ENCODE measurements at places on chromosomes 16 and 17.

GRCh38 chr17:61617330-61617729 is 26.3 kb upstream of the NACA2 start:
- no peak for DNase-seq

- DNase-seq = no peak
Measured at GRCh38 chr17:79654960-79655382, 44.1 kb upstream of the RBFOX3 start.

GRCh38 chr16:66035096-66035495 is 331.4 kb upstream of the CDH5 start:
- DNase-seq = no peak

GRCh38 chr17:1423456-1424135 is 23.6 kb upstream of the YWHAE start:
- DNase-seq = no peak

GRCh38 chr16:4925791-4926190 is 11.2 kb downstream of the PPL start:
- DNase-seq = no peak

GRCh38 chr16:88317613-88317965 is 65.2 kb upstream of the ZNF469 start:
- no peak for DNase-seq

DNA sequence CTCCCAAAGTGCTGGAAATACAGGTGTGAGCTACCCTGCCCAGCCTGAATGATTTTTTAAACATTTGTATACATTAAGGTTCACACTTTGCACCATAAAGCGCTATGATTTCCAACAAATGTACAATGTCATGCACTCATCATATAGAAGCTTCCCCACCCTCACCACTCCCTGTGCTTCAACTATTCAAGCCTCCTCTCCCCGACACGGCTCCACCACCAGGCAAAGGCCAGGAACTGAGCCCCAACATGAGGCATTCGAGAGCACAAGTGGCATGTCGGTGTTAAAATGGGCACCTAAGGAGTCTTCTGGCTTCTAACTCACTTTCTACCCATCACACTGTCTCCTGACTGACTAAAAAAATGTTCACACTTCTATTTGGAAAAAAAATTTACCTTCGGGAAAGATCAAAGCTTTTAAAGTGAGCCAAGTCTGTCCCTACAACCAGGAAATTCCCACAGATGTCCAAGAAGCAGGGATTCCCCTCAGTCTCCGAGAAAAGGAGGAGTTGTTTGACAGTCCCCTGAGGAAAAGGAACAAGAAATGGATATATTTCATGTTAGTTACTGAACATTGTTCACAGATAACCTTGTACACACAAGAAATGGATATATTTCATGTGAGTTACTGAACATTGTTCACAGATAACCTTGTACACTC is 37.7 kb downstream of the TMEM204 start:
- DNase-seq = no peak

DNA sequence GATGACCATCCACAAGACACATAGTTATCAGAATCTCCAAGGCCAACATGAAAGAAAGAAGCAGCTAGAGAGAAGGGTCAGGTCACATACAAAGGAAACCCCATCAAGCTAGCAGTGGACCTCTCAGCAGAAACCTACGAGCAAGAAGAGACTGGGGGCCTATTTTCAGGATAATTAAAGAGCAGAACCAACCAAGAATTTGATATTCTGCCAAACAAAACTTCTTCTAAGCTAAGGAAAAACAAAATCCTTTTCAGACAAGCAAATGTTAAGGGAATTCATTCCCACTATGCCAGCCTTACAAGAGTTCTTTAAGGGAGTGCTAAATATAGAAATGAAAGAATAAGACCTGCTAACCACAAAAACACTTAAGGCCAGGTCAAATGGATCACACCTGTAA is 47.8 kb downstream of the ITFG1 start:
- DNase-seq = no peak

DNA sequence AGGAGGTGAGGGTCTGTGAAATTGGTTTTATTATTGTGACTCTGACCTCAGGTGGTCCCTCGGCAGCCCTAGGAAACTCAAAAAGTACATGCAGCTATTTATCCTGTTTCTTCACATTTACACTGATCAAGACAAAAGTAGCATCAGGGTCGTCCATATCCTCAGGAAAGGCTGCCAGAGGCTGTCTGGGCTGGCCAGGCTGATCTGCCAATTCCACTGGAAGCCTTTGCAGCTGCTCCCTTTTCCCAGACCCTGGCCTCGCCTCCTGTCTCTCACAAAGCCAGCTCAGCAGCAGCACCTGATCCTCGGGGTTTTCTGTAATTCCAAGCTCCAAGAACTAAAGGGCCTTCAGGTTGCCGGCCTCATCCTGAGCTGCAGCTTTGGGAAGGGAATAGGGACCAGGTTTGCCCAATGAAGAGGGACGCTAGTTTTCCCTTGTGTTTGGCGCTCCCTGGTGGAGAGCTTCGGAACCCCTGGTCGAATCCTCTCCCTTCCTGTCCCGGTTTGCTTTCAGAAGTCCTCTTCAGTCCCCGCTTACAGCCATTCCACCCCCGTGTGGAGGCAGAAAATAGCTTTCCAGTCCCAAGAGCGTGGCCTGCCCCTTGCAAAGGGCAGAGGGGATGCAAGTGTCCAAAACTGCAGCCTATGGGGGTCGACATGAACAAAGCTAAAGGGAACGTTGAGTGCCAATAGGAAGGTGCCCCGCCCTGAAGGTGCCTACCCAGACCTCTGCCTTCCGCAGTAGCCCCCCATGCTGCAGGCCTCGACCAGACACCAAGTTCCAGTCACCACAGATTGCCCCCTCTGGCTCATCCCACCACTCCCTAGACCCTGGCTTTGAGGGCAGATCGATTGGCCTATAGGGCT is 13.4 kb downstream of the MFSD6L start:
- no peak for DNase-seq

DNA sequence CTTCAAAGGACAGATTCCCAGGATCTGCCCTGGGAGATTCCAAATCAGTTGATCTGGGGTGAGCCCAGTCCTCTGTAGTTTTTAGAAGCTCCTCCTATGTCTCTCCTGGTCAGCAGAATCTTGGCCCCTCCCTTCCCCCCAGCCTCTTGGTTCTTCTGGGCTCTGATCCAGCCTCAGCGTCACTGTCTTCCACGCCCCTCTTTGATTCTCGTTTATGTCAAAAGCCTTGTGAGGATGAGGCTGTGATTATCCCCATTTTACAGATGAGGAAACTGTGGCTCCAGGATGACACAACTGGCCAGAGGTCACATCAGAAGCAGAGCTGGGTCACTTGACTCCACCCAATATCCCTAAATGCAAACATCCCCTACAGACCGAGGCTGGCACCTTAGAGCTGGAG is 840 bp upstream of the CDH5 start:
- no peak for DNase-seq

GRCh38 chr17:59751955-59752413 is 44.5 kb downstream of the VMP1 start:
- no peak for DNase-seq

DNA sequence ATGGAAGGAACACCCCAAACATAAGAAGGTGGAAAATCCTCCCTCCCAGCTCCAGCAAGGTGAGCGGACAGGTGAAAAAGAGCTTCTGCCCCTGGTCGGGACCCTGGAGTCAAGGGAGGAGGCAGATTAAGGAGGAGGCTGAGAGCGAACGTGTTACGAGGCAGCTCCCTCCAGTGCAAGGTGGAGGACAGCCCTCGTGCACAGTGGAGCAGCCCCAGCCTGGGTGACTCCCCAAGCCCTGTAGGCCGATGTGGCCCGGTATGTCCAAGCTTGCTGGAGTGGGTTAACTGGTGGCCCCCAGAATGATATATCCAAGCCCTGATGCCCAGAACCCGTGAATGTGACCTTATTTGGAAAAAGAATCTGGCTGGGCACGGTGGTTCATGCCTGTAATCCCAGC is 15.5 kb upstream of the CRISPLD2 start:
- DNase-seq = no peak

- no peak for DNase-seq
Measured at GRCh38 chr17:79834565-79835469, 4.4 kb downstream of the CBX4 start.

DNA sequence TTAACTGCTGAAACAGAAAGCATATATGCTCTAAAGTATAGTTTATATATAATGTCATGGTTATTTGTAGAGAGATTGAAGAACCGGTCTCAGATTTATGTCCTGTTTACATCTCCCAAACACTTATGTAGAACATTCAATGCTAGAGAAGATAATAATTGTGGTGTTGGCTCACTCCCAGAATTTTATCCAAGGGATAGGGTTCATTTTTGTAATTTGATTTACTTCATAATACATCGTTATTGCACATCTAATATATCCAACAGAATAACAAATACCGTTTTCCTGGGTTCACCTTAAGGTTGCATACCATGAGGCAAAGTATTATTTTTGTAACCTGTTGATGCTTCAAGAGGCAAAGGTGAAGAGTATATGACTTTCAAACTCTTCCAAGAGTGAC is 202.8 kb upstream of the TBX2 start:
- no peak for DNase-seq

- DNase-seq = no peak
Measured at GRCh38 chr16:89230255-89230654, 12.8 kb downstream of the ZNF778 start.

DNA sequence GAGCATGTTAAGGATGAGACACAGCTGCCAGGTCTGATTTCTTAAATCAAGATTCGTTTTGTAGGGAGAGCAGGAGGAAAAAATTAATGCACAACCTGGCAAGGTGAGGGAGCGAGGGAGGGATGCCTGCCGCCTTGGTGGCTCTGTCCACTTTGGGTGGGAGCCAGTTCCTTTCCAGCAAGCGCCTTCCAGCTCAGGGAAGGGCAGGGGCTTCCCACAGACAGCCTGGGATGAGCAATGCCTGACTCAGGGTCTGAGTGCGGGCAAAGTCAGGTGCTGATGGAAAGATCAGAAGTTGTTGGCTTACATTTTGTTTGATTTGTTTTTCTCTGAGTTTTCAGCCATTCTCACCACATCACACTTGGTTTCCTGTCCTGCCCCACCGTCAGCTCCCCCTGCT is 220.7 kb downstream of the ENGASE start:
- no peak for DNase-seq

- no peak for DNase-seq
Measured at GRCh38 chr16:79247386-79247785, 353.2 kb downstream of the MAF start.

DNA sequence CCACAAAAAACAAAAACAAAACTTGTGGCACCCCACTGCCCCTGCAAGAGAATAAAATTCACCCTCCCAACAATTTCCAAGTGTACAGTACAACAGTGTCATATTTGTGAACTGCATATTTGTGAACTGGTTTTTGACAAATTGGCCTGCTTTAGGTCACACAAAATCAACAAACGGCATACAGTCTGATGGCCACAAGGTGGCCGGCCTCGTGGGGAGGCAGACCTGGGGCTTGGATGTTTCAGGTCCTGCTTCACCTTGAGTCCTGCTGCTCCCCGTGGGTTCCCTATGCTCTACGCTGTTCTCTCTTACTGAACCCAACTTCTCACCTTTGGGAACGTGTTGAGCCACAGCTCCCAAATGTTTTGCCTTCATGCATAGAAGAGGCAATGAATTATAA is 102.2 kb downstream of the CDK5R1 start:
- DNase-seq = no peak

DNA sequence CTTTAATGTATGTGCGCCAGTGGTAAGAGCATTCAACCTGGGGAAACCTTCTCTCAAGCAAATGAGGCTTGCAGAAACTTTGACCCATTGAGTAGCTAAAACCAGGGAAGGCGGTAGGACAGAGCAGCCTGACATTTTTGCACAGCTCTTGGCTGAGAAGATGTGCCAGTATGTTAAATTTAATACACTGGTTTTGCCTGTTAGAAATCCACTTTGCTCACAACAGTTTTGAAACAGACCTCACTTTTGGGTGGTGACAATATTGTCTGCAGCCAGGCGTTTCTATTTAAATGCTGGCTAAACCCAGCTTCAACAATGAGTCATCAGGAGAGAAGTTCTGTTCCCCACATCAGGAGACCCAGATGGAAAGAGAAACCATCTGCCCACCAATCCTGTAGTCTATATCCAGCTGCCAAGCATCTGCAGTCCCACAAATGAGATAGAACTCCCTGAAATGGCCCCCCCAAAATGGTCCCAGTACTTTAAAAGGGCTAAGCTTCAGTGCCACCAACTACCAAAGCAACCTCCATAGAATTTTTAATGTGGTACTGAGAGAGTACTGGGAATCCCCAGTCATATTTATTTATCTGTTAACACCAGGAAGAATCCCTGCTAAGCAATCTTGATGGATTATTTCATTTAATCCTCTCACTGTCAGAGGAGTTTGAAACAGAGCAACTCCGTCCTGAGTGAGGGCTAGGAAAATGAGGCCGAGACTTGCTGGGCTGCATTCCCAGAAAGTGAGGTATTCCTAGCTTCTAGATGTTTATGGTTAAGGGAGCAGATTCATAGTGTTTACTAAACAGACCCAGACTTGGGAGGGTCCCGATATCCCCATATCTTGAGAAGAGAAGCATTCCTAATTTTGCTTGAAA is 29.0 kb upstream of the CLEC3A start:
- DNase-seq = no peak

- no peak for DNase-seq
Measured at GRCh38 chr17:77644181-77645071, 314.1 kb upstream of the TNRC6C start.

DNA sequence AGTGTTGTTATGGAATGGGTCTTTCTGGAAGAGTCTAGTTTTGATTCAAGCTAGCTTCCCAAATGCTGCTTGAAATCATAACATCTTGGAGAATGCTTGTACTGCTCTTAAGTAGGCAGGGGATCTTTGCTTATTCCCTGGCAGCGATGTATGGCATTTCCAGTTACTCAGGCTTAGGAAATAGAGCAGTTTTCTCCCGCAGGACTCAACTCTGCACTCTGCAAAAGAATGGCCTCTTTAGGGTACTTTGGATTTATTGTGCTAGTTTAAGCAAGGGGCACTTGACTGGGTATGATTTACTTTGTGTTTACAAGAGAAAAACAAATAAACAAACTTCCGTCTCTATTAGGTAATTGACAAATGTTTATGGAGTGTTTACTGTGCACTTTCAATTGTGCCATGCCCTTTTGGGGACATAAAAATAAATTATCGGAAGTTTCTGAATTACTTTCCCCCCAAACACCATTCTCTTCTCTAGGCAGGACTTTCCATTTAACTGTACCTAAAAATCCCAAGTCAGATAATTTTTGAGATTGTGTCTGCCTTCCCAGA is 164.0 kb downstream of the MAP2K6 start:
- no peak for DNase-seq

GRCh38 chr17:79685121-79685520 is 45.6 kb upstream of the ENPP7 start:
- no peak for DNase-seq

- DNase-seq = no peak
Measured at GRCh38 chr16:88772871-88773811, 11.9 kb downstream of the PIEZO1 start.

DNA sequence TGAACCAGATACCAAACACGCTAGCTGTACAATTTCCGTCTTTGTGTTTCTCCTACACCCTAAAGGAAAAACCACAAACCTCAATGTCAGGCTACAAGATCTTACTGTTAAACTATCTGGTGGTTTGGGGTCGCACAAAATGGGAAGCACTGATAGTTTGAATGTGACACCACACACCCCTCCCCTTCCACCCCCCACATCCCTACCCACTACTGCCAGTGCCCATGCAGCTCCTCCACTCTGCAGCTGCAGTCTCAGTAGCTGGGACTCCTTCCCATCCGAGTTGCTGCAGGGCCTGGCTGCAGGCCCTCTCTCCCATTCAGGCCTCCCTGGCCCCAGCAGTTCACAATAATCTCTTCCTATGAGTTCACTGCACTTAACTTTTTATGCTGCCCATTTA is 18.4 kb downstream of the TRAP1 start:
- peak; percentile 33 for DNase-seq

GRCh38 chr16:30728899-30729672 is 19.1 kb upstream of the PHKG2 start:
- DNase-seq = no peak
